NCI-H1436 treated with DMSO at 0.1 percent for 48 hours (cell line): ENCODE measurements at places on chromosomes 5 and 9.

DNA sequence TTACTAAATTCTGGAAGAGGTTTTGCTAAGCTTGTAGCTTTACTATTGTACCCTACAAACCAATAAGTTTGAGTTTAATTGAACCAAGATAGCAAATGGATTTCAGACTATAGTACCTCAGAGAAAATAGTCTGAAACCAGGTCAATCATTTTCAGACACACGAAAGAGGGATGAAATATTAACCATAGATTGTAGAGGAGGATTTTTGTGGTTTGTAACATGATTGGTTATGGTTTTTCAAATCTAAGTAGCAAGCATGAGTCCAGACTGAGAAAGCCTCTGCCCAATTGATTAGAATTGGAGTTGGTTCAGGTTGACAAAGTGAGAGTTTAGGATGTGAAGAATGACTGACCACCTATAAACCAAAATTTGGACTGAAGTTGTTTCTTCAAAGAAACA, 562.7 kb upstream of the DMAC1 start:
- no peak for DNase-seq

- no peak for DNase-seq
Observed at GRCh38 chr9:35935261-35935660, 22.7 kb downstream of the OR2S2 start.

GRCh38 chr9:131008563-131008908, 438 bp upstream of the LAMC3 start:
- DNase-seq: no peak

DNA sequence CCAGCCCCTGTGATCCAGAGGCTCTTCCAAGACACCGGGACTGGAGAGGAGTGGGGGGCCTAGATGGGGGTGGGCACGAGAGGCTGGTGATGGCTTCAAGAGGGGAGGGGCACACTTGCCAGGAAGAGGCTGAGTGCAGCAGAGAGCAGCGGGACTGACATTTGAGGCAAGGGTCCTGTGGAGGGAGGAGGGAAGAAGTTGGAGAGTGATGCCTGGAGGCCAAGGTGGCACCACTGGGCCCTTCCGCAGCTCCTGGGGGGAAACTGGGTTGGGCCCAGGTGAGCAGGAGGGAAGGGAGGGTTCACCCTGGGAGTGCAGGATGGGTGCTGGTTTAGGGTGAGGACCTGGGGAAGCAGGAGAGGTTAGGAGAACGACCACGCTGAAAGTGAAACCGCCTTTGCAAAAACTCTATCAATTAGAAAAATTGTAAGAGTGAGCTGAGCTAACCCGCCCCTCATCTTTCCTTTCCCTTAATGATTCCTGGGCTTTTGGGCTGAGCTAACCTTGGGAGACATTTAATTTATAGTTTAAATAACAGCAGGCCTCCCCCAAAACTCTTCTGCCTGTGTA, 26.2 kb downstream of the ABO start:
- DNase-seq: no peak

- no peak for DNase-seq
Observed at GRCh38 chr9:6356904-6357303, 28.7 kb downstream of the TPD52L3 start.

- DNase-seq: no peak
Observed at GRCh38 chr5:176762489-176762888, 47.9 kb upstream of the UNC5A start.

- no peak for DNase-seq
Observed at GRCh38 chr9:87850391-87850790, 32.3 kb upstream of the SPATA31E1 start.
